Effector CD4-positive, alpha-beta T cell (primary cell): ENCODE measurements at places on chromosomes 4 and X.
A peak's percentile ranks its signal among the peaks of the same experiment; 100 is the strongest.

DNA sequence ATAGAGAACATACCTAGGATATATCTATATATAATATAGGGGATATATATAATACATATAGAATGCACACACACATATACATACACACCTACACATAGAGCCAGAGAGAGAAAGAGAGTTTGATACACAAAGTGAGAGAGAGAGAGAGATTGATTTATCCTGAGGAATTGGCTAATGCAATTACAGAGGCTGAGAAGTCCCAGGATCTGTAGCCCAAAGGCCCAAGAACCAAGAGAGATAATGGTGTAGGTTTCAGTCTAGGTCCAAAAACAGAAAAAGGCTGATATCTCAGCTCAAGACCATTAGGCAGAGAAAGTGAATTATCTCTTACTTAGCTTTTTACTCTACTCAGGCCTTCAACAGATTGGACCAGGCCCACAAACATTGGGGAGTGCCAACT is 715.0 kb upstream of the LCORL start:
- DNase-seq = no peak

- no peak for DNase-seq
Measured at GRCh38 chr4:140789759-140790158, 33.6 kb upstream of the TBC1D9 start.

GRCh38 chr4:44985152-44985551 is 258.8 kb upstream of the GNPDA2 start:
- no peak for DNase-seq

DNA sequence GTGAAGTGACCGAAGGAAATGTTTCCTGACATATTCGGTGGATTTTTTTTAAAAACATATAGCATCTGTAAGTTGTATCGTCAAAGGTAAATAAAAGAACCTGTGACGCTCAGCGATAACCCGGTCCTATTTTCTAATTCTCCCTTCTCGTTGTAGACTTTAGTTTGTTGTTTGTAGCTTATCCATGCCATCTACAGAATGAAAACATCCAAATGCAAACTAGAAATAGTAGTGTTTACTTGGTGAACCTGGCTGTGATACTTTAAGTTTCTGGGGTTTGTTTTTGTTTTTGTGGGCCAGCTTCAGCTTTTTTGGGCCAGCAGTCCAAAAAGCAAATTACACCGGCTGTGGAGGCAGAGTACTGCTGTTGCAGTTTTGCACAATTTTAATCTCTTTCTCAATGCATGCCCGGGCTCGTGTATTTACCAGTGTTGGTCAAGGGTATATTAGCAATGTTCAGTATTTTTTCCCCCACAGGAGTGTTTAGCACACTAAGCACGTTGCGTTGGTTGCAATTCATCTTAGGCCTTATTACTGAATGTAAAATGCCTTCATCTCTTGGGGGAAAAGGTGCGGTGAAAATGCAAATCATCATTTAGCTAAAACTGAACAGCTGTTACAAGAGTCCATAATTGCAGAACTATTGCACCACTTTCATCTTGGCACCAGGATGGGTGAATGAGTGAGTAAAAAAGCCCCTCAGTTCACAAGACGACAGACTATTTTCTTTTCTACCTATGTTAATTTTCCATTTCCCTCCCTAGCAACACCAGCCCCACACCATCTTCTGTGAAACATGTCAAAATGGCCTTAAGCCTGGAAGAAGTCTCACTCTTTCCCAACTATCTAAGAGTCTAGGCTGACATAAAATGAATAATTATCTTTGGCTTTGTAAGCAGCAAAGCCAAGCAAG is 1.7 kb upstream of the CNOT6L start:
- DNase-seq = peak; percentile 18

- DNase-seq = no peak
Measured at GRCh38 chr4:109861916-109862511, 14.1 kb downstream of the LRIT3 start.

DNA sequence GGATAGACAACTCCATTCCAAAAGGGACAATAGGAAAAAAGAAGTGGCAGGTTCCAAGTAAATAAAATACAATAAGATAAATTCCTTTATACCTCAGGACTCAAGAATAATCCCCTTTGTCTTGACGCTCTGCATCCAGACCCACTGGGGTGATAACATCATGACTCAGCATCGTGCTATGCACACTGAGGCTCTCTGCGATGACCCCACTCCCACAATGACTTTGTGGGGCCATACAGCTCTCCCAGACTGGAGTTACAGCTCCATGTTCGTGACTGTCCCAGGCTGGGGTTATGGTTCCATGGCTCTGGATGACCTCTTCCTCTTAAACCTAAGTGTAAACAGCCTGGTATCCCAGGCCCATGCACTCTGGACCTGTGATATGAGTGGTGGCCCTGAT is 254.5 kb upstream of the ADGRL3 start:
- no peak for DNase-seq

GRCh38 chr4:1883583-1883982 is 12.4 kb downstream of the NSD2 start:
- no peak for DNase-seq

- DNase-seq = no peak
Measured at GRCh38 chr4:80265571-80266252, 752 bp upstream of the FGF5 start.

DNA sequence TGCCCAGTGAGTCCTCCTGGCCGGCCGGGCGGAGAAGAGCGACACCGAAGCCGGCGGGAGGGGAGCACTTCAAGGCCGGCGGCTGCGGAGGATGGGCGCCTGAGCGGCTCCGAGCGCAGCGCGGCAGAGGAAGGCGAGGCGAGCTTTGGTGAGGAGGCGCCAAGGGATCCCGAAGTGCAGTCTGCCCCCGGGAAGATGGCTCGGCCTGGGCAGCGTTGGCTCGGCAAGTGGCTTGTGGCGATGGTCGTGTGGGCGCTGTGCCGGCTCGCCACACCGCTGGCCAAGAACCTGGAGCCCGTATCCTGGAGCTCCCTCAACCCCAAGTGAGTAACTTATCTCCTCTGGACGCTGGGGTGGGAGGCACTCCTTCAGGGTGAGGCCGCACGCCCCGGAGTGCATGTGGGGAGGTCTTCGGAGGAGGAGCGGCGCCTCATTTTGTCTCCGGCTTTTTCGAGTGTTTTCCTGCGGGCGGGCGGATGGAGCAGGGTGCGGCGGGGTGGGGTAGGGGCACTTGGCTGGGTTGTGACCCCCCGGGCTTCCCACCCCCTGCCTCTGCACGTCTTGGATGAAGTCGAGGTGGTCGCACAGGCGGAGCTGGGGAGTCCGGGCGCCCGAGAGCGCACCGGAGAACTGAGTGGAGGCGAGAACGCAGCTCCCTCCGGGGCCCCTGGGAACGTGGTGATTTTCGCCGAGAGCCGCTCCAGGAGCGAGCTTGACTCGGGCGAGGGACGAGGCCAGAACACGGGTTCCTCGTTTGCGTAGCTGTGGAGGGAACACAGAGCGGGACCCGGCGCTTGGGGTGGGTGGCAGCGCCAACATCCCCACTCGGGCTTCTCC is 979 bp downstream of the EFNB1 start:
- no peak for DNase-seq

DNA sequence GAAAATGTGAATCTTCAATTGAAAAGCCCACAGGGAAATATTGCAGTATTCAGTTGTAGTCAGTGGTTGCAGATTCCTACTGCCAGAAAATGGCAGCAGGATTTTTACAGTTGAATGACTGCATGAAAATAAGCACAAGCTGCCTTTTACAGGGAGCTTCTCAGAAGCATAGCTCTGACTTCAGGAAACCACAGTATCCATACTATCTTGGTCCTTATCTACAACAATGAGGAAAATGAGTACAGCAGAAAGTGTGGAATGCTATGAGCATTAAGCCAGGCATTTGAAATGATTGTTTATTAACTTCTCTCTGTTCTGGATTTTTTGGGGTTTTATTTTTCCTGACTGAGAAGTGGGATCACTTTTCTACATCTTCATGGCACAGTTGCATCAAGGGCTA is 34.6 kb upstream of the PRRG1 start:
- no peak for DNase-seq

- no peak for DNase-seq
Measured at GRCh38 chrX:136652822-136653723, 5.1 kb downstream of the CD40LG start.

DNA sequence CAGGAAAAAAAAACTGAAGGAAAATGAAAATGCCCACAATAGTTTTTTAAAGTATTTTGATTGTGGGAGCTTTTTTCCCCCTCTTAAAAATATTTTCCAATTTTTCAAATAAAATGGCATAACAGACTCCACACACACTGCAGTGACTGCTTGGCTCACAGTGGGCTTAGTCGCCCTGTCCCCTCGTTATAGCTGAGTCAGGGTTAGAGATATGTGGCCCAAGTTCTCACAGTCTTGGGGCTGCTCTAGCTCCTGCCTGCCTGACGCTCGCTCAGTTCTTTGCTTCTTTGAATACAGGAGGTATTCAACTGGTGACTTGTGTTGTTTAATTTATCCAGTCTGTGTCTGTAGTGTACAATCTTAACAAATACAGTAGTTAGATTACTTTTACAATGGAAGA is 47.7 kb downstream of the BEND2 start:
- DNase-seq = no peak

DNA sequence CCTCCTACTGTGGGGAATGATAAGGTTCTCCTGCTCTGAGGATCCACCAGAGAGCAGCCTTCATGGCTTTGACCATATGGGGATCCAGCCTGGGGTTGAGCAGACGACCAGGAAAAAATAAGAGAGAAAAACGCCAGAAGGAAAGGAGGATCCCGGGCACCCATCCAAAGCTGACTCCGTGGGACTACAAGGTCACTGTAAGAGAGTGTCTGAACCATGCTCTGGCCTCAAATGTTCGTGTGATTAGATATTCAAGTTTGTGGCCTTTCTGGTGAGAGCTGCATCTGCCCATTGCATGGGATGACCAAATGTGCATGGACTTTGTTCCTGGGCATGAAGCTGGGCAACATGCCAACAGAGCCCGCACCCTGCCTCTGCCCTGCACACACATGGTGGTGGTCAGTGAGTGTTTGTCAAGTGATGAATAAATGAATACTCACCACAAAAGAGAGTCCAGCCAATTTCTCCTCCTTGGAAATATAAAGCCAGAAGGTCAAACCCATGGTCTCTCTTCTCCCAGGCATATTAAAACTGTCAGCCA is 346.0 kb upstream of the GATB start:
- DNase-seq = no peak

DNA sequence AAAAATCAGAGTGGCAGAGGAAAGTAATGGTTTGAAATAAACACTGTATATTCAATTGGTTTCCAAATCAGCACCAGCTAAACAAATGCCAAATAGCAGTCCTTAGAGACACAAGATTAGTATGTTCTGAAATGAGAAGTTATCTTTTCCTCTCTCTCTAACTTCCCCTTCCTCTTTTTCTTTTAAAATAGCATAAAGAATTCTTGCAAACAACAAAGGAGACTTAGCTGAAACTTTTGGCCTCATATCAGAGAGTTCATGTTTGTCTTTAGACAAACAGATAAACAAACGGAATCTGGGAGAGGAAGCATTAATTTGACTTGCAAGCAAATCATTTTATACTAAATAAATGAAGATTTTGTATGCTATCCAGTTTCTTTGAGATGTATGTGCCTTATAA is 399.0 kb downstream of the GBA3 start:
- no peak for DNase-seq

DNA sequence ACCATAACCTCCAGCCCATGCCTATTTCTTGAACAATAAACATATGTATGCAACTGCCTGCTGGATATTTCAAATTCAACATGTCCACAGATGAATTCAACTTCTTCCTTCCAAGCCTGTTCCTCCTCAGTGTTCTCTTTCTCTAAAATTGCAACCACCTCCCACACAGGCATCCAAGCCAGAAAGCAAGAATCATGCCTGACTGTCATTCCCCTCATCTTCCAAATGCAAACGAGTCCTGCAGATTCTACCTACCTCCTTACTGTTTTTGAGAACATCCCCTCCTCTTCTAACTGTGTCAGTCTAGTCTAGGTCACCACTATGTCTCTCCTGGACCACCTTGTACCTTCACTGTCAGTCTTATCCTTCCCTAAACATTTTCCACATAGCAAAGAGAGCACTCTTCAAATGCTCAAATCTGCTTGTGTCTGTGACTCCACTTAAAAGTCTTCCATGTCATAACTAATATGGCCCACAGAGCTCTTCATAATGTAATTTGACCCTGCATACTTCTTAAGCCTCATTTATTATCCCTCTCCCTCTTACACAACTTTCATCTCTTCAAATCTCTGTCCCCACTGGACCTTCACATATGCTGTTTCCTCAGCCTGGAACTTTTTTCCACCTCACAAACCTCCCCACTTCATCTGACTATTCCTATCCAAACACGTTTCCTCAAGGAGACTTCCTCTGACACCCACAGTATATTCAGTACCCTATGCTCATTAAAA is 25.7 kb downstream of the MAPK10 start:
- no peak for DNase-seq

GRCh38 chr4:88341227-88342192 is 37.1 kb upstream of the HERC6 start:
- DNase-seq = no peak

DNA sequence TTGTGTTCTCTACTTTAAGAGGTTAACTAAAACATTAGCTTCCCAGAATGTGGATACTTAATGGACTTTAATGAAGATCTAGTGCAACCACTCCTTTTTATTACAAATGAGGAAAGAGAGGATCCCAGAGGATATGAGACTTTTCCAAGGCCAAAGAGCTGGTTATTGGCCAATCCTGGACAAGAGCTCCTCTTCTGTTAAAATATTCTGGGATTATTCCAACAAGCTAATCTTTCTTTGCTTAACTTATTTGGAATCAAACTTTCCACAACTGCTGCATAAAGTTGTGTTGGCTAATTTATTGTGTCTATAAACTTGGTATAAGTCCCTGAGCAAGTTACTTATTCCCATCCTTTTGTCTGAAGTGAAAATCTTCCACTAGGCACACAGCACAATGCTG is 174.2 kb upstream of the HCCS start:
- no peak for DNase-seq

GRCh38 chr4:71009890-71010588 is 16.6 kb downstream of the DCK start:
- no peak for DNase-seq

DNA sequence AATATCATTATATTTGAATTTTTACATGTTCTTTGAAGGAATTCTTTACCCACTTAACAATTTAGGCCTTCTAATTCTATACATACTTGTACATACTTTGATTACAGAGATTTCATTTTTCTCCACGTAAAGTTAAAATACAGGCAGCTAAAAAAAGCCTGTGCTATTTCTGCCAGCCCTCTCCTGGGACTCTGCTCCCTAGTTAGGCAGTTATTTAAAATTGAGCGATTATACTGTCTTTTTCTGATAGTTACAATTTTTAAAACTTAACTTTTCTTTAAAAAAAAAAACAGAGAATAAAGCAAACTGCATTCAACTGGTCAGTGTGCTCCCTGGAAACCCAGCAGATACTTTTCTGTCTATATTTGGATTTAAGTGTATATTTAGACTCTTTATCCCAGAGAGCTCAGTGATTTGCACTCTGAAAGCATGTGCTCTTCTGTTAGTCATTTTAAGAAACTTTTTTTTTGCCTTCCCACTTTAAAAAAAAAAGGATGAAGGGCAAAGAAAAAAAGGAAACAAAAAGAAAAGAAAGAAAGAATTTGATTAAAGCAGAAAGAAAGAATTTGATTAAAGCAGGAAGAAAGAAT is 18.1 kb upstream of the FAM241A start:
- DNase-seq = no peak
